ENCODE measurements at places on chromosomes 6 and 20.

DNA sequence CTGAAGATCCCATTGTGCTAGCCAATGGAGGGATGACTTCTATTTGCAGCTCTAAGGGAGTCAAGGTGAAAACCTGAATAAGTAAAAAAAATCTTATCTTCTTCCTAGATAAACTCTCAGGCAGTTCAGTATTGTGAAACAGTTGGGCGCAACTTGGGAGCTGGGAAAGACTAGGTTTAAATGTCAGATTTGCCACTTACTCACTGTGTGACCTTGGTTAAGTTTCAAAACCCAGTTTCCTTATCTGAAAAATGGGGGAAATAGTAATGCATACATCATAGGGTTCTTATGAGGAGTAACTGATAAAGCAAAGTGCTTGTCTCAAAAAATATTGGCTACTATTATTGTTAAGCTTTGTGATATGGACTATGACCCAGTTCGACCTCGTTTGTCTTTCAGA lies 88.8 kb downstream of the CD83 start:
- no peak for DNase-seq

GRCh38 chr20:45629496-45630100 lies at the start of gene WFDC10A:
Gene WFDC10A (plus strand): TSS chr20:45629739. CDS start chr20:45629814, 75 bp downstream.
- DNase-seq, result no peak

DNA sequence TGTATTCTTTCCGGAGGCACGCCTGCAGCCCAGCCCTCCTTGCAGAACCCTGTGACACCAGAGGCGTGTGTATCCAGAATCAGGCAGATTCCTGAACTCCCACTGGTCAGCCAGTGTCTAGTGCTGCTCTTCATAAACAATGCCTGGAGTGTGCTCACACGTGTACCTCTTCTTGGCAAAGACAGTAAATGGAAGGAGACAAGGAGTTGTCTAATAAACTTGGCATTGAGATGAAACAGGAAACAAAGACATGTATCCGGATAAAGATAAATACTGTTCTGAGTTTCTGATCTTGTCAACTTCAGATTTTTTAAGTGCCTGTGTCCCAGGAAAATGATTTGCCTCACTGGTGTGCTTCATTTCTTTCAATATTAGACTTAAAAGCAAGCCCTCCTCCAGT lies 1.7 kb downstream of the RPS6KA2 start:
- no peak for DNase-seq

DNA sequence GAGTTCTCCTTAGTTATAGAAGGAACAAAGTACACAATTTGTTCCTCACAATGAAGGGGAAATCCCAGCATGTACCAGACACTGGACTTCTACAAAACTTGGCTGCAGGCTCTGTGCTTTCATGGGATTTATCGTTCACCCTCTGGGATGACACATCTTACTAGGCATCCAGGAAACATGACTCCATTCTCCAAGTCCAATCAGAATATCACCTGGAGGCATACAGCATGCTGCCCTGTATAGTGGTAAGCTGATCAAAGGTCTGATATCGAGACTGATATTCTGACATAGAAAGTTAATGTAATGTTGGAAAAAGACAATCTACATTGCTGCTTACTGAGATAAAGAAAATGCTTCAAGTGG lies 6.7 kb downstream of the RWDD2A start:
- no peak for DNase-seq

DNA sequence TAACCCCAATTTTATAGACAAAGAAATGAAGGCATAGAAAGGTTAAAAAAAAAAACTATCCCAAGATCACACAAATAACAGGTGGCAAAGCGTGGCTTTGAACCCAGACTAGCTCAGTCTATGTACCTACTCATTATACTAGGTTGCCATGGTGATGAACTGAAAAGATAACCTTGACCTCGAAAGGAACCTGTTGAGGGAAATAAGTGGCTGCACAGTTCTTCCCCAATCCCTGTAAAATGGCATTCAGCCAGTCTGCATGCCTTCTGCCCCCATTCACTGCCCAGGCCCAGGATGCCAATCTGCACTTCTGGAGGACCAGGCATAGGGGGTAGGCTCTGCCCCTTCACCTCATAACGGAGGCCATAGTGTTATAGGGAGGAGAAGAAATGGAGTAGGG lies 295.2 kb downstream of the PTPRT start:
- DNase-seq, result no peak

DNA sequence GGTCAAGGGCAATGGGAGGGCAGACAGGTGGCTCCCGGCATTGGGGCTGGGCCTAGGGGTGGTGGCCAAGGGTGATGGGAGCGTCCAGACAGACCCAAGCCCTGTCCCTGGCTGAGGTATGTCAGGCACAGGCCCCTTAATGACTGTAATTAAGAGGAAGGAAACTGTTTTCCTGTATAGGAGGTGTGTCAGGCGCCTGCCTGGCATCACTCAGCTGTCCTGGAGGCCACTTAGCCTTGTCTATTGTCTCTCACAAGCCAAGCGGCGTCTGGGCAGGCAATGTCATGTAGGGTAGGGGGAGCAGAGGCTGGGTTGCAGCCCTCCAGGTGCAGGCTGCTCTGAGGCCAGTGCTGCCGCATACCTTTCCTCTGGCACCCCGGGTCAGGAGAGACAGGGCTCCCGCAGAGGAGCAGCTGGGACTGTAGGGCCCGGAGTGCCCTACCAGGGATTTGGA lies 3.9 kb upstream of the FAM83C start:
- no peak for DNase-seq

- no peak for DNase-seq
Measured at GRCh38 chr6:6721606-6722005, 133.1 kb downstream of the LY86 start.
